Putamen (tissue), 1 donor: ENCODE measurements at places on chromosomes 4 and X.

- DNase-seq, result no peak
Measured at GRCh38 chr4:76904646-76905190, 6.8 kb upstream of the SOWAHB start.

DNA sequence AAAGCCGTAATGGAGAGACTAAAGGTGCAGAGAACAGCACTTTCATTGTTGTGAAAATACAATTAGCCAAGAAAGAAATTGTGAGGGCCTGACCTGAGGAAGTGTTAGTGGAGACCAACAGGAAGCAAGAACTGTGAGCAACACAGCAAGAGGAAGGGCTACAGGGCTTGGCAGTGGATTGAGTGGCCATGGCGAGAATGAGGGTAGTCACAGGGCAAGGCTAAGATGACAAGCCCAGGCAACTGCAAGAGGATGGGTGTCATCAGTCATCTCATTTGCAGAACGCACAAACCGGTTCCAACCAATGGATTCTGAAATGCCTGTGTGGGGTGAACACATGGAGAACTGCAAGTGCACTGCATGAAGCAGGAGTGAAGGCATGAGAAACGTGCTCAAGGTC, 3.6 kb downstream of the SLC10A6 start:
- DNase-seq, result no peak

GRCh38 chrX:108464604-108465003, 25.0 kb downstream of the COL4A5 start:
- DNase-seq, result no peak

- DNase-seq, result no peak
Measured at GRCh38 chr4:166432842-166433241, 559.8 kb downstream of the TLL1 start.

DNA sequence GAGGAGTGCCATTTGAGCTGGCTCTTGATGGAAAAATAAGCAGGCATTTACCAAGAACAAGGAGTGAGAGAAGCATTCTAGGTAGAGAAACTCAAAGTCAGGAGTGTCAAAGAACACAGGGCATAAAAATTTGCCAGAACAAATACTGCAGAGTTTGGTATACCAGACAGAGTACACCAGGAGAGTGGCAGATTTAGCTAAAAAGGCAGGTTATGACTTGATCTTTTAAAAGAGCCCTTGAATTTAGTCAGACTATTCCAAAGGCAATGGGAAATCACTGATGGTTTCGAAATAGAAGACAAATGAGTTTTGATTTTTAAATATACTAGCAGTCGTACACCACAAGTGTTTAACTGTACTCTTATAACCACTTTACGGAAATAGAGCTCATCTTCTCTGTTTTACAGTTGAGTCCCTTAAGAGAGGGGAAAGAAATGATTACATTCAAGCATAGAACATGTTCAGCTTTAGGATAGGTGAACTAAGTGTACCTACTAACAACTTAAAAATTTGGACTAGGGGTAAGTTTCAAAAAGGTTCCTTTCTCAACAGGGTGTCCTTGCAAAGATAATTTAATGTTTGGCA, 10.2 kb downstream of the UBE2D3 start:
- DNase-seq, result no peak

DNA sequence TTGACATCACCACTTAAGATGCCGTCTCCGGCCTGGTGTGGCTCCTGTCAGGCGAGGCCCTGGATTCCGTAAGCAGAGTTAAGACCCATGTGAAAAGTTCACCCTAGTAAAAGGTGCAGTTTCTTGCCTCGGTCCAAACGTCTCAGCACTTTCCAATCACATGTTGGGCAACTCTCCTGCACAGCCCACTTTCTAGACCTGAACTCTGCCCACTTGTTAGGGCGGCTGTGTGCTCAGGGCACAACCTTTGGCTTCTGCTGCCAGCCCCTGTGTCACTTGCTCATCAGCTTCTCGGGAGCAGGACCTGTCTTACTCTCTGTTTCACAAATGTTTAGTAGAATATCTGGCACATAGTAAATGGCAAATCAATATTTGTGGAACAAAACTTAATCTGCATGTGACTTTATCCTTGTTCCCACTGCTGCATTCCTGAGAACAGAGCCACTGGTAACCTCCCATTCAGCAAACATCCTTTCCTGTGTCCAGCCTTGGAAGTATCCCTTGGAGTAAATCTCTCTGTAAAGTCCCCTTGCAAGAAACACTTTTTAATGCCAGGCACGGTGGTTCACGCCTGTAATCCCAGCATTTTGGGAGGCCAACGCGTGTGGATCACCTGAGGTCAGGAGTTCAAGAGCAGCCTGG, 38.7 kb upstream of the SH3RF1 start:
- DNase-seq, result no peak

GRCh38 chr4:4182835-4183568, 43.7 kb downstream of the OTOP1 start:
- no peak for DNase-seq

DNA sequence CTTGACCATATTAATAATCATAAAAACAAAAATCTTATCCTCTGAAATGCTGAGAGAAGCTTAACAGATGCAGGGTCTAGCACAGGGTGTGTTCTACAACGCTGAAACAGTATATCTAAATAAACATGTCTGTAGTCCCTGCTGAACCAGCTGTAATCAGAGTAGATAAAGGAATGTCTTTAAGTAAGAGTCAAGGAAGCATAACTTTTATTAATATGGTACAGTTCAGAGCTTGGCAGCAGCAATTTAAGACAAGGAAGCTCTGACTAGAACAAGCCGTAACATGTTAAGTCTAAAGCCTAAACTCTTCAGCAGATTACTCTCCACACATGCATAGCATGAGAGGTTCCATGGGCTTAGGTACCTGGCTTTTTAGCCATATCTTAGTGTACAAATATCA, 36.1 kb downstream of the NFKB1 start:
- DNase-seq, result no peak

GRCh38 chr4:2402048-2402842, 16.2 kb downstream of the ZFYVE28 start:
- peak; percentile 73 for DNase-seq

DNA sequence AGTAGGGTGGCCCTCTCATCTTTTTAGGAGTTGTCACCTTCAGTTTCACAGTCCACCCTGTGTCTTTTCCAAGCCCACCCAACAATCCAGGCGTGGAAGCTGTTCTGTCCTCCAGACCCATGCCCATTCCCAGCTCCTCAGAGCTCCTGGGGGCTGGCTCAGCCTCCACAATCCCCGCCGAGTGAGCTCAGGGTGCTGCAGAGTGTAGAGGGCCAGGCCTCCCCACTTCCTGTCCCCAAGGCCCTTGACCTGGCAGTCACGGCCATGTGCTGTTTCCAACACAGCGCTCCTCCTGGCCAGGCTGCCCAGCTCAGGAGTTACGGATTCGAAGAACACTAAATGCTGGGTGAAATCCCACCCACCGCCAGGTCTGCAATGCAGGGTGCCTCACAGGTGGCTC, 31.8 kb downstream of the PDHA1 start:
- no peak for DNase-seq

DNA sequence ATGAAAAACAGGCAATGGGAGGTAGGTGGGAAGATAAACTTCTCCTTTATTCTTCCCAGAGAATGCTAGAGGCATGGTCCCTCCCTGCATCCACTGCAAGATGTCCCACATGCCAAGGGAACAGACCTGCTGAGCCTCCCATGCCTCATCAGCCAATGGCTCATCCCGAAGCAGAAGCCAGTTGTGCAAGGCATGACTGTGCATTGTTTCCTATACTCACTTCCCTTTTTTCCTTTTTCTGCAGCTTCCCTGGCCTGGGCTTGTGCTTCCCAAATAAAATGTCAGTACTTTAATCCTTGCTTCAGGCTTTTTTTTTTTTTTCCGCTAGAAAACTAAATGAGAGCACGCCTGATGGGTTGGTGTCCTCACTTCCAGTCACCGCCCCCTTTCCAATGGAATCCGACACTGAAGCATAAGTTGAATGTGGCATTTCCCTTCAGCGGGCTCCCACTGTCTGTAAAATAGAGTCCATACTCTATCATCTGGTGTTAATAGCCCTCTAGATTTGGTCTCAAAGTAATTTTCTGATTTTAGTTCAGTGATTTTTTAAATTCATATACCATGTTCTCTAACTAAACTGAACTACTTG, 239.0 kb upstream of the JADE1 start:
- no peak for DNase-seq

DNA sequence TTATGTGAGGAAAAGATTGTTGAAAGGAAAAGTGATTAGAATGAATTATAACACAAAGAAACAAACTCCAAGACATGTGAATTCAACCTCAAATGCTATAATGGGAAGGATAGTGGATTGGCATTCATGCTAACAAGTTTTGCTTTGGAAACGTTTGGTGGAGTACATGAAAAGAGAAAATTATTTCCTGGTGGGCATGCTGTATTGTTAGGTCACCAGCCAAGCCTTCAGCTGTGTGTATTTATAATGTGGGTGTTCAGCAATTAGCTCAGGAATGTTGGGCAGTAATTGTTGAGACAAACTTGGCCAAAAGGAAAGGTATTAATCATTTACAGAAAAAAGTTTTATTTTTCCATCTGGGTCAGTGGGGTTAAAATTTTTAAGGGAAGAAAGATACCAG, 198.9 kb upstream of the ARSJ start:
- DNase-seq, result no peak

GRCh38 chrX:156001667-156002021, 4.1 kb downstream of the IL9R start:
- no peak for DNase-seq
